Body of pancreas (tissue), 4 donors: ENCODE measurements at places on chromosomes 16 and 17.
A peak's percentile ranks its signal among the peaks of the same experiment; 100 is the strongest.

DNA sequence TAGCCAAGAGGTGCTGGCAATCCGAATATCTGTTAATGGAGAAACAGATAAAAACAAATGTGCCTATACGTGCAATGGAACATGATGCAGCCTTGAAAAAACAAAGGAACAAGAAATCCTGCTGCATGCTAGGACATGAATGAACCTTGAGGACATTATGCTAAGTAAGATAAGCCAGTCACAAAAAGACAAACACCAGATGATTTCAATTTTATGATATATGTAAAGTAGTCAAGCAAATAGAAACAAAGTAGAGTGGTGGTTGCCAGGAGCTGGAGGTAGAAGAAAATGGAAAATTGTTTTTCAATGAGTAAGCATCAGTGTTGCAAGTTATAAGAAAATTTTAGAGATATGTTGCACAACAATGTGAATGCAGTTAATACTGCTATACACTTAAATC lies 409.7 kb upstream of the CDH8 start:
- DNase-seq = no peak

GRCh38 chr17:59832883-59833379 lies 59.8 kb downstream of the TUBD1 start:
- no peak for DNase-seq

GRCh38 chr17:21287703-21288449 lies 3.4 kb downstream of the MAP2K3 start:
- DNase-seq = peak; percentile 99

- DNase-seq = no peak
Observed at GRCh38 chr17:30031214-30031869, 85.3 kb upstream of the NSRP1 start.

DNA sequence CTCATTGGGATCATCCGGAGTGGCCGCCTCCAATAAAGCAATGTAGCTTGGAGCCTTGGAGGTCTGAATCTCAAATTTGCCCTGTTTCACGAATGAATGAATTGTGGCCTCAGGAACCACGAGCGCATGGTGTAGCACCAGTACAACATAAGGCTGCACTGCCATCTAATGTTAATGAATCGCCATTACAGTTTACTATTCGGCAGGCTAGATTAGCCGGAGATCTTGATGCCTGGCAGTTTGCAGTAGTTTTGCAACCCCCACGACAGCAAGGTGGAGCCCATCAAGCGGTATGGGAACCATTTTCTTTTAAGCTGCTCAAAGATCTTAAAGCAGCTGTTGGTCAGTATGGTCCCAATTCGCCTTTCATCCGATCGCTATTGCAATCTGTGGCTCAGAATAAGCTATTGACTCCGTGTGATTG lies 18.8 kb downstream of the ALOX15B start:
- peak; percentile 67 for DNase-seq

DNA sequence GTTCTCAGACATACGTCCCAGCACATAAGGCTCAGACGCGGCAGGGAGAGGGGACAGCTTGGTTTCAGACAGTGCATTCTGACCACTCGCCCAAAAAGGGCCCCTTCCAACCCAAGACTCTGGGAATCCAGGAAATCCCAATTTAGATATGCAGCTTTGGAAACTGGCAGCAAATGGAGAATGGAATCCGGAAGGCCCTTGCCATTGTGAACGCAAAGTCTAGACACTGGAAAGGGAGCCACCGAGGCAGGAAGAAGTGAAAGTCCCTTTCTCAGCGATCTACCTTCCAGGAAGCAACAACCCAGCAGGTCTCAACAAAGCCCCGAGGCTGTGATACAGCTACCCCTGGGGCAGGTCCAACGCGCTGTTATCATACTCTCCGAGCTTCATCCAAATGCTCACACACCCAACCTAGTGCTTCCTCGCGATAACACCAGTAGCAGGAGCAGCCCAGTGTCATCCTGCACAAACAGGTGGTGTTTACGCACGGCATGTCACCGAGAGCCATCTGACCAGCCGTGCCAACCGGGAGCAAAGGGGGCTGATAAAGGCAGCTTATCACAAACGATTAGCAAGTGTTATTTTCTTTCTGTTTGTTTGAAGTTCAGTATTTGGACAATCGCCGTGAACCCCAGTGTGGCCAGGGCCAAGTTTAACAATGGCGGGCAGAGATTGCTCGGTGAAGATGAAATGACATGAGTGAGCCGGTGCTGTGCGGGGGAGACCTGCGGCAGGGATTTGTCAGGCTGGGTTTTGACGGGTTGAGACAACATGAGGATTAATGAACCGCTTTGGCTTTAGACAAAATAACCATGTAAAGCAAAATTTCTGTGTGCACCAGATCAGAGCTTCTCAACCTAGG lies 240.6 kb downstream of the FOXL1 start:
- no peak for DNase-seq

DNA sequence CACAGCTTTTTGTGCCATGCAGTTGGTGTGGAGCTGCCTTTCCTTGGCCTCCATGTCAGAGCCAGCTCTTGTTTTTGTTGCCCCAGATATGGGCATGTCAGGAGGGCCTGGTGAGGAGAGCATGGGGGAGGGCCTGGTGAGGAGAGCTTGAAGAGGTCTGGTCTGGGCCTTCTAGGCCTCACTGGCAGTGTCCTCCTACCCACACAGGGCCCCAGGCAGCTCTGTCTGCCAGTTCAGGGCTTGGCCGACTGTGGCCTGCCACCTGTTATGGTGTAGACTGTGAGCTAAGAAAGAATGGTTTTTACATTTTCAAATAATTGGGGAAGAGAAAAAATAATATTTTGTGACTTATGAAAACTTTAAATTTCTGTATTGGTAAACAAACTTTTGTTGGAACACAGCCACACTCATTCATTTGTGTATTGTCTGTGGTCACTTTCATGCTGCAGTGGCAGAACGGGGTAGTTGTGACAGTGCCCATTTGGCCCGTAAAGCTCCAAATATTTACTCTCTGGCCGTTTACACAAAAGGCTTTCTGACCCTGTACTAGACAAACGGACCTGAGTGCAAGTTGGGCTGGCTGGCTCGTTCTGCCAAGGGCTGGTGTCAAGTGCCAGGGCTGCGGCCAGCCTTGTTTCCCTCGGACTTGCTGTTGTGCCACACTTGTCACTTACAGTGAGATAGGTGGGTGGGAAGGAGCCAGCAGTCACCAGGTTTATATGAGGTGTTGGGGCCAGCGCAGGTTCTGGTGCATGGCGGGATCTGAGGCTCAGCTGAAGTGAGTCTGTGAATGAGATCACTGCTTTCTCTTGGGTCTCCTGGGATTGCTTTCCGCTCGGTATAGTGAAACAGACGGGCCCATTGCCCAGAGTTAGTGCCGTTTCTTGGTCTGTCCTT lies 18.2 kb downstream of the PGS1 start:
- peak; percentile 84 for DNase-seq

DNA sequence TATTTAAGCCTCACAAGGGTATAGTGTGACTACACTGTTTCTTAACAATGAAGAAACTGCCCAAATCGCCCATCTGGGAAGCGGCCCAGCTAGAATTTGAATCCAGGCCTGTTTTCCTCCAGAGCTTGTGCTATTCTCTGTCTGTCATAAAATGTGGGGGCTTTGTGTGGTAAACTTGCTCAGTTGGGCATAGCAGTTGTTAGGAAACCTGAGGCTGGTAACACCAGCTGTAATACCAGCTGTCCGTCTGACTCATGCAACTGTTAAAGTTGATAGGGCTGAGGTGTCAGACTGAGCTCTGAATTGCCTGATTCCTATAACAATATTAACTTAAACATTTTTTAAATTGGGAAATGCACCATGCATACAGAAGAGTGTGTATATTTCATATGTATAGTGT lies 9.3 kb downstream of the NOD2 start:
- DNase-seq = no peak
